ENCODE measurements at places on chromosomes 2 and 18.

DNA sequence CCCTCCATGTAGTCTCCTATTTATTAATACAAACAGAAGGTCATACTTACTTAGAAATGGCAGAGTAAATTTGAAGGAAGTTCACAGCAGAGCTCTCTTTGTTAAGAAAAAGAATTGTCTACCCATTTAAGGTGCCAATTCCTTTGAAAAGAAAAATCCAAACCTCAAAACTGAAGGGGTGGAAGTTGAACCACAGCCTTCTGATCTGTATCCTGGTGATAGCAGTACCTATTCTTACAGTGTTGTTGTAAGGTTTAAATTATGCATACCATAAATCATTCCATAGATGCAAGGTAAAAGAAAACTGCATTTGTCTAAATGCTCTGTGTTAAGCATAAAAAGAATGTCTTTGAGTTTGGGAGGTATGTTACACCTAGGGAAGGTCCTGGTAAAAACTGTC lies 47.6 kb downstream of the COBLL1 start:
- DNase-seq: no peak

DNA sequence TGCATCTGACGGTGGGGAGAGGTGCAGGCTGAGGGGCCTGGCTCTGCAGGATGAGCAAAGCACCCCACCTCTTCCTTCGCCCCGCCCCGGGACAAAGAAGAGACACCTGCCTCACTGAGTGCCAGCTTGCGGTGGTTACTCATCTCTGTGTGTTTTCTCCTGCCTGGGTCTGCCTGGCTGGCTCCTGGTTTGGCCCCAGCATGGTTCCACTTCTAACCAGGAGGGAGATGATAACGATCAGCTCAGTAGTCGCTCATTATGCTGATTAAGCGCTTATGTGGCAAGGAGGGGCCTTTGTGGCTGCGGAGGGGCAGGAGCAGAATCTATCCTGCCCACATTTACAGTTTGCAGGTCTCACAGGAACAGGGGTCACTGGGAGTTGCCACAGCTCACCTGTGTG lies 68.7 kb upstream of the EDAR start:
- no peak for DNase-seq

- DNase-seq: peak; percentile 57
These were observed 33.1 kb upstream of the SMAD7 start for GRCh38 chr18:48983793-48984437.

DNA sequence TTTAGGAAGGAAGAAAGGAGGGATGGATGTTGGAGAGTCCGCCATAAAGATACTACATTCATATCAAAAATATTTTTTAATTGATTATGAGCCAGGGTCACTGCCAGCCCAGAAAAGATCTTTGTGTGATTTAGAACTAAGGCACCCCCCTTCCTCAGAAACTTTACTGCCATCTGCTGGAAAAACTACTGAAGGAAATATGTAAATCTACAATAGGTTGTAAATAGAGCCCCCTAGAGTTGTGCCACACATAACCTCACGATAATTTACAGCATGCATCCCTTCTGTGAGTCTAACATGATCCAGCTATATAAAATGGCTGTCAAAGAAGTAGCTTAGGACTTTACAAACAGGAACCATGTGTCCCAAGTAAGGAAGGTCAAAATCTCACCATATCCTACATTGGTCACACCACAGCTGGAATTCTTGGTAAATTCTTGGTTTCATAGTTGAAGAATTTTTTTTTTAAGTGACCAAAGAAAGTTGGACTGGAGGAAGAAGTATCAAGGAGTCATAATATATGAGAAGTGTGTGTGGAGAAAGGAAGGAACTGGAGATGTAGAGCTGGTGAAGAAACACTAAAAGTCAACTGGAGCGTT lies 152.5 kb downstream of the CYP26B1 start:
- no peak for DNase-seq

GRCh38 chr2:41027095-41027494 lies 575.2 kb upstream of the SLC8A1 start:
- no peak for DNase-seq

DNA sequence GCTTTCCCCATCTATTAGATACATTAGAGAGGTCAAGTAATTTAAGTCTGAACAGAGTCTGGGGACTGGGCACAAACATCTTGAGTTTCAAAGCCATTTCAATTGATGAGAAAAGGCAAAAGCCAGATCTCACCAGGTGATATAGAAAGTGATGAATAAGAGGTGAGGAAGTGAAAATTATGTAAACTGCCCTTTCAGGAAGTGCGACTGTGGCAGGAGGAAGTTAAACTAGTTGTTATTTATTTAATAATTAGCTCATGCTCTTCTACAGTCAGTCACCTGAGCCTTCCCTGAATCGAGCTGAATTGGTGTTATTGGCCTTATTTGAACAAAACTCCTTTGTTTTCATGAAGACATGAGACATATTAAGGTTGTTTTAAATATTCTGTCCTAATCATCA lies 115.1 kb downstream of the CDH20 start:
- DNase-seq: no peak

- DNase-seq: no peak
These were observed 149.1 kb downstream of the RHBDD1 start for GRCh38 chr2:226984750-226985582.

DNA sequence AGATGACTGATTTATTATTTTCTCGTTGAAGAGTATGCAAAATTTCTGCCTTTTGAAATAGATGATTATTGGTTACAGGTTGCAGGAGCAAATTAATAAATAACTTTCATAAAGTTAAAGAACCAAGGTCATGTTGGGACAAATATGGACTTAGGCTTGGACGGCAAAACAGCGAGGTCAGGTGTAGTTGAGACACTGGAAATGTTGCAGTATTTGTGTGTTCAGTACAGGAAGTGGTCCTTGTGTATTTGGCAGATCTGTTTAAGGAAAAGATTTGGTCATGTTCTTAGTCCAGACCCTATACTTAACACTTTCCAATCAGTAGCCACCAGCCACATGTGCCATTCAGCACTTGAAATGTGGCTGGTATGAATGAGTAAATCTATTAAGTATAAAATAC lies 486.5 kb downstream of the TDRD15 start:
- DNase-seq: no peak

DNA sequence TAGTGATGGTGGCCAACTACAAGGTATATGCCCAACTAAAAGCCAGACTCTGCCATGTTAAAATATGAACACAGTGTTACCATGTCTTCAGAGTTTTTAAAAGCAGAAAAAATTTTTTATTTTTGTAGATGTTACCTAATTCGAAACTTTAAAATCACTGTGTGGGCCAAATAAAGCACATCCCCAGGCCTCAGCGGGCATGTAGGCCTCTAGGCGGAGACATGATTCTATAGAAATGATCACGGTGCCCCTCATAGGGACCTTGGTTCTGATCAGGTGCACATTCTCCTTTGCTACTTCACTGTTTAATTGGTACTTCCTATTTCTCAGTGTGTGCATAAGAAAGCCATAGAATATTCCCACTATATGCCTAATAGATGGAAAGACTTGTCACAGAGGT lies 349.2 kb downstream of the XIRP2 start:
- no peak for DNase-seq

DNA sequence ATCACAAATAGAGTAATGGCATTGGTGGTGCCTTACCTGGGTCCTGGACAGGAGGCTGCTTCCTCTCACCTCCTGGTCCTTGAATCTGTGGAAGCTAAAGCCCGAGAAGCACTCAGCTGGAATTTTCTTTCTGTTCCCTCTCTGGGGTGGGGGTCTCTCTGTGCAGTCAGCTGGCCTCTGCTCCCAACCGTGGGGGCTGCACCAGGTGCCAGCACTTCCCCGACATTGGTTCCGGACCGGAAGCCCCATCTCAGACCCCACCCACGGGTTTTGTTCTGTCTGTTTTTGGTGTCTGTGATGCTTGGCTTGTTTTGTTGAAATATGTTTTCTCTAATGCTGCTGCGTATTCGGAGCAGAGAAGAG lies 154.7 kb downstream of the TWIST2 start:
- no peak for DNase-seq

DNA sequence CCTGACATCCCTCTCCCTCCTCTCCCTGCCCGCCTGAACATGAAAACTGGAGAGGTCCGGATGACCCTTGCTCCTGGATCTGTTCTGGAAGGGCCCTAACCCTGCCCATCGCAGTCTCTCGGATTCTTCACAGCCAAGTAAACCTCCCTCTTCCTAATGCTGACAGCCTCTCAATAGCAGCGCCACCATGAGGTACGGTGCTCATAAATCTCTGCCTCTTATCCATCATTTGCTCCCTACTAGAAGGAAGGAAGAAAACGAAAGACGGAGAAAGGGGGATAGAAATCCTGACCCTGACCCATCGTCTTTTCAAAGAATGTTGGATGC lies 257.9 kb downstream of the BCL11A start:
- DNase-seq: no peak

- DNase-seq: no peak
These were observed 7.3 kb downstream of the SFXN5 start for GRCh38 chr2:73063909-73064875.

GRCh38 chr18:808086-808485 lies 4.0 kb downstream of the YES1 start:
- DNase-seq: no peak

GRCh38 chr2:233435436-233436190 lies 81.3 kb downstream of the DGKD start:
- DNase-seq: no peak

DNA sequence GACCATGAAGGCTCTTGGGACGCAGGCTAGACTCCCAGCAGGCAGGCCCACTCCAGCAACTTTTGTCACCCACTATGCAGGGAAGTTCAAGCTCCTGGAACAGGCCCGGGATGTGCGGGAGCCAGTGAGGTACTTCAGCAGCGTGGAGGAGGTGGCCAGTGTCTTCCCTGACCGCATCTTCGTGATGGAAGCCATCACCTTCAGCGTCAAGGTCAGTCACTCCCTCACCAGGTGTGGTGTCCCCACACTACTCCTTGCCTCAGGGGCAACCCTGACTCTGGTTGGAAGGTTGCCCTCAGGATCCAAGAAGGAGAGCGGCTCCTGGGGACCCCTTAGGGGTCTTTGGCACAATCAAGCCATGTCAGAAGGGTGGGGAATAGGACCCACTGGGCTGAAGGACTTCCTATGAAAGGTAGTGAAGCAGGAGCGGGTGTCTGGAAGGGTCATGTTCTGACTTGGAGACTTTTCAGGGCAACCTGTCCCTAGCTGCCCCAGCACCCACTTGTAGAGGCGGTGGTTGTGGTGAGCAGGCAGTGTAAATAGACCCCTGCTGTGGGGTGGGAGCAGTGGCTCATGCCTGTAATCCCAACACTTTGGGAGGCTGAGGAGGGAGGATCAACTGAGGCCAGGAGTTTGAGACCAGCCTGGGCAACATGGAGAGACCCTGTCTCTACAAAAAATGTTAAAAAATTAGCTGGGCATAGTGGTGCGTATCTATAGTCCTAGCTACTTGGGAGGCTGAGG lies 10.2 kb downstream of the GAREM2 start:
- no peak for DNase-seq

GRCh38 chr18:3175195-3175758 lies 44.5 kb downstream of the MYOM1 start:
- DNase-seq: no peak

DNA sequence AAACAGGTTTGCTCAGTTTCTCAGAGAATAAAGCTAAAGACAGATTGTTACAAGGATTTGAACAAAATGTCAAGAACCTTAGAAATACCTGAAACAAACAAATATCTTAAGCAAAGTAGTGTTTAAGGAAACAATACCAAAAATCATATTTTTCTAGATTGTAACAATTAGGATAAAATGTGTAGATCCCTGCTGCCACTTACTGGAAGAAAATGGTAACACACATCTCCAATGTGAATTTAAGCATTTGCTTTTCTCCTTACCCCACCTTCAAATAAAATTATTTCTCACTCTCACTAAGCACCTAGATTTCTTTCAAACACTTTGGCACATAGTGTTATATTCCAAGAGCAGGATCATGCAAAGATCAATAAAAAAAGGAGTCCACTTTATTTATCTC lies 34.9 kb downstream of the SUCLG1 start:
- no peak for DNase-seq

Measured in left ventricle myocardium inferior (tissue), 1 donor.